ENCODE measurements at places on chromosomes 4 and X.

DNA sequence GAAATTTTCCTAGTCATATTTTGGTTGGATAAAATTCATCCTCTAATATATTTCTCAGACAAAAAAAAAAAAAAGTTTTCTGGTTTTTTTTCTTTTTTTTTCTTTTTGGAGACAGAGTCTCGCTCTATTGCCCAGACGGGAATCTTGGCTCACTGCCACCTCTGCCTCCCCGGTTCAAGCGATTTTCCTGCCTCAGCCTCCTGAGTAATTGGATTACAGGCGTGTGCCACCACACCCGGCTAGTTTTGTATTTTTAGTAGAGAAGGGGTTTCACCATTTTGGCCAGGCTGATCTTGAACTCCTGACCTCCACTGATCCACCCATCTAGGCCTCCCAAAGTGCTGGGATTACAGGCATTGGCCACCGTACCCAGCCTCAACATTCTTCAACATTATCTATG lies 432.7 kb upstream of the PABPC4L start:
- DNase-seq: no peak

GRCh38 chrX:2325076-2325784 lies 175.5 kb downstream of the DHRSX start:
- DNase-seq: no peak

DNA sequence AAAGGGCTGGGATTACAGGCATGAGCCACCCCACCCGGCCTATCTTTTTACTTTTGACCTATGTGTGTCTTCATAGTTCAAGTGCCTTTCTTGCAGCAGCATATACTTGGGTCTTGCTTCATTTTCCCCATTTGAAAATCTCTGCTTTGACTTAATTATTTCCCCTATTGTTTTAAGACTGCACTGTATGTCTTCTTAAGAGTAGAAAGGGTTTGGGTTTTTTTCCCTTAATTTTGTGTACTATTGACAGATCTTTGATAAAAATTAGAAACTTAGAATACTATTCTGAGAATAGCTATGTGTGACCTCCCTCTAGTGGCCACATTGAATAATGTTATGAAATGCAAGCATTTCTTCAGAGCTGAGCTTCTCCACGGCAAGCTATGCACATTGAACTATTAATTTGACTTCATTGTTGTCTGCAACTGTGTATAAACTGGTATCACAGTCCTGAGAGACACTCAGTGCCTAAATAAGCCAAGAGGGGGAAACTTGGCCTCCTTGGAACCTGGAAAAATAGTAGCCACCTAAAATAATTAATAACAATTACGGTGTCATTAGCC lies 8.7 kb upstream of the SLC25A4 start:
- no peak for DNase-seq

- DNase-seq: no peak
Measured at GRCh38 chr4:77861495-77861894, 1.1 kb upstream of the MRPL1 start.

- DNase-seq: no peak
Measured at GRCh38 chrX:48046846-48047245, 24.6 kb downstream of the ZNF630 start.

DNA sequence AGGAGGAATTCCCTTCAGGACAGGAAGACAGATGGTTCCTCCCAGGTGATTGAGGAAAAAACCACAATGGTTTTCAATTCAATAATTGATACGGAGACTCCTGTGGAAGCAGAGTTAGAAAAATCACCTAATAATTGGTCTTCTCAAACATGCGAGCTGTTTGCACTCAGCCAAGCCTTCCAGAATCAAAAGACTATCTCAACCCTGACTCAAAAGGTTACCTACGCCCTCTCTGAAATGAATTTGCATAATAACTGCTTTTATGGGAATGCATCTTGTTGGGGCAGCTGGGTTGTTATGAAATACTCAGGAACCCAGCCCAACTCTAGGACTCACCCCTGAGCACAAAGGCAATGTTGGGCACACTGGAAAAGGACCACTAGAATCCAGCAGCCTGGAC lies 66.9 kb upstream of the ARSJ start:
- DNase-seq: no peak

DNA sequence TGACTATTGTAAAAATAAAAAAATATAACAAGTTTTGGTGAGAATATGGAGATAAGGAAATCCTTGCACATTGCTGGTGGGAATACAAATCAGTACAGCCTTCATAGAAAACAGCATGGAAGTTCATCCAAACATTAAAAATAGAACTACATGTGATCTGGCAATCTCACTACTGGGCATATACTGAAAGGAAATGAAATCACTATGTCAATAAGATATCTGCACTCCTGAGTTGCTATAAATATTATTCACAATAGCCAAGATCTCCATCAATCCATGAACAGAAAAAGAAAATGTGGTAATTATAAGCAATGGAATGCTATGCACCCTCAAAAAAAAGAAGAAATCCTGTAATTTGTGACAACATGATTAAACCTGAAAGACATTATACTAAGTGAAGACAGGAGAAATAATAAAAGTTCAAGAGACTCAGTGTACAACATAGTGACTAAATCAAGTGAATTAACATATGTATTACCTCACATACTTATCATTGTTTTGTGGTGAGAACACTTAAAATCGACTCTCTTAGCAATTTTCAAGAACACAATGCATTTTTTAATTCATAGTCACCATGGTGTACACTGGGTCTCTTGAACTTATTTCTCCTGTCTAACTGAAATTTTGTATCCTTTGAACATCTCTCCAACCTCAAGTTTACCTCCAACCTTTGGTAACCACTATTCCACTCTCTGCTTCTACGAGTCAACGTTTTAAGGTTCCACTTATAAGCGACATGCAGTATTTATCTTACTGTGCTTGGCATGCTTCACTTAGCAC lies 1703.7 kb upstream of the AGA start:
- no peak for DNase-seq

- no peak for DNase-seq
Measured at GRCh38 chr4:177105536-177105935, 204.1 kb upstream of the NEIL3 start.

GRCh38 chr4:156774422-156774821 lies 197.2 kb downstream of the PDGFC start:
- DNase-seq: no peak

DNA sequence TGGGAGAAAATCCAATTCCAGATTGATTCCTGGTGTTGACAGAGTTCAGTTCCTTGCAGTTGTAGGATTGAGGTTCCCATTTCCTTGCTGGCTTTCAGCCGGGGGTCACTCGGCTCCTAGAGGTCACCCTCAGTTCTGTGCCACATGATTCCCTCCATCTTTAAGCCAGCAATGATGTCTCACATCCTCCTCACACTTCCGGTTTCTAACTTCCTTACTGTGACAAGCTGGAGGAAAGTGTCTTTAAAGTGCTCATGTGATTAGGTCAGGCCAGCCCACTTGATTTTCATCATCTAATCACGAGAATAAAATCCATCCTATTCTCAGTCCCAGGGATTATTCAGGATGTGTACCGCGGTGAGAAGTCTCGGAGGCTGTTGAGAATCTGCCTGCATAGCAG lies 19.4 kb upstream of the SMIM31 start:
- DNase-seq: no peak

DNA sequence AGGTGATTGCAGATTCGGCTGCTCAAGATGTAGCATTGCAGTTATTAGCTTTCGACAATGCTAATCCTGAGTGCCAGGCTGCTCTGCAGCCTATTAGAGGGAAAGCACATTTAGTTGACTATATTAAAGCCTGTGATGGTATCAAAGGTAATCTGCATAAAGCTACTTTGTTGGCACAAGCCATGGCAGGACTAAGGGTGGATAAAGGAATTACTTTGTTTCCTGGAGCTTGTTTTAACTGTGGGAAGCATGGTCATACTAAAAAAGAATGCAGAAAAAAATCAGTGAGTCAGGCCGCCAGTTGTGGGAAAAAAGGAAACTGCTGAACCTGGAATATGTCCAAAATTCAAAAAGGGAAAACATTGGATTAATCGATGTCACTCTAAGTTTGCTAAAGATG lies 154.9 kb upstream of the TECRL start:
- DNase-seq: no peak

GRCh38 chrX:13845721-13846378 lies 29.0 kb upstream of the GPM6B start:
- DNase-seq: no peak
